ENCODE measurements at places on chromosomes 6 and 20.

GRCh38 chr6:149212892-149213801 is 104.4 kb upstream of the TAB2 start:
- DNase-seq: no peak

DNA sequence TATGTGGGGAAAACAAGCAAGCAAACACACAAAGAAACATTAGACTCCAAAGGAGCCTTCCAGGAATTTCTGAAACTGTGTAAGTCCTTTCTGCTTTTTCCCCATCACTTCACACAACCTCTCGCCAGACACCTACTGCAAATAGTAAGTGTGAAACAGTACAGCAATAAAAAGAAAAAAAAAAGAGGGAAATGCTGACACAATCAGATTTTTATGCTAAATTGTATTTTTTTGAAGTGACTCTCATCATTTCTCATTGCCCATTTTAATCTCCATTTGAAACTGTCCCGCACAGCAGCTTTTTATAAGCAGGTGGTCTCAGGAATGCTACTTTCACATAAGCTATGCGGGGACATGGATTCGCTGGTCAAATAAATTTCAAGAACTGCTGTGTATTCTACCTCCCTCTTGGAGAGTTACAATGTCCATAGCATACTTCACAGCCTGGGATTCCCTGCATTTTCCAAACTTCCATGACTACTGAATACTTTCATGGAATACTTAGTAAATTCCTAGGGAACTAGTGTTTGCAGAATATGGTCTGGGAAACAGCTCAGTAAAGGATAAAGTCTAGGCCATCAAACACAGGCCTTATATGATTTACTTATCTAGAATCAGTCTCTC is 139.9 kb upstream of the TSHZ2 start:
- no peak for DNase-seq

- DNase-seq: no peak
These were observed 75.4 kb downstream of the BTBD9 start for GRCh38 chr6:38564301-38564700.

GRCh38 chr20:9093218-9093957 is 24.5 kb downstream of the PLCB4 start:
- peak; percentile 37 for DNase-seq

- DNase-seq: no peak
These were observed 135.1 kb downstream of the OR2B2 start for GRCh38 chr6:27777126-27777525.

GRCh38 chr6:164195278-164195941 is 780.9 kb downstream of the QKI start:
- DNase-seq: no peak

- peak; percentile 98 for DNase-seq
These were observed 951 bp downstream of the NRSN2 start for GRCh38 chr20:347640-348484.

- no peak for DNase-seq
These were observed 191.2 kb upstream of the PREP start for GRCh38 chr6:105593805-105594671.

All from NCI-H526 (cell line).